ENCODE measurements at places on chromosomes 1 and 21.

DNA sequence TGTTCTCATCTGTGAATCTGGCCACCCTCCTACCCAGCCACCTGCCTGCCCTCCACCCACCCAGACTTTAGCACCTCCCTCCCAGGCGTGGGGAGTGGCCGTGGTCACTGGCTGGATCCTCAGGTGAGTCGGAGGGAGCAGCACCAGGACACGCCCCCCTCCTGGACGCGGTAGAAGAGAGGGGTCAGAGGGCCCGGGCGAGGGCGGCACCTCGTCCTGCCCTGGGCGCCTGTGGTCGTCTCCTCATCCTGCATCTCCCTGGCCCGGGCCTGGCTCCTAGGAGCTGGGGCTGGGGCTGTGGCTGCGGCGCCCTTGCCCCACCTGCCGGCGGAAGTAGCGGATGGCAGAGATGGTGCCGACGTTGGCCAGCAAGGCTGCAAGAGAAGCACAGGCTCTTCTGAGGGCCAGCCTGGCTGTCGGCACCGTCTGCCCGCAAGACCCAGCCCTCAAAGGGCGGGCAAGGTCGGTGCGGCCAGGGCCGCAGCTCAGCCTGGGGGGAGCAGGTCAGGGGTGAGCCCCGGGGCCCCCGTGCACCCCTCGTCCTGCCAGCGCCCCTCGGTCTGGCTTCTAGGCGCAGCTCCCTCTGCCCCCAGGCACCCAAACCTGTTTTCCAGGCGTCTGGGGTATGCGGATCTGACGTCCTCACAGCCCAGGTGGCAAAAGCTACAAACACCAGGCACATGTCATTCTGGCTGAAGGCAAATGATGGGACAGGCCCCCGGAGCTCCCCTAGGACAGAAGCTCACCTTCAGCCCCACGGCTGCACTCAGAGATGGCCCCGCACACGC is 5.8 kb downstream of the PERM1 start:
- peak; percentile 64 for DNase-seq

- DNase-seq = no peak
These were observed 39.6 kb upstream of the SLC19A2 start for GRCh38 chr1:169525391-169525790.

DNA sequence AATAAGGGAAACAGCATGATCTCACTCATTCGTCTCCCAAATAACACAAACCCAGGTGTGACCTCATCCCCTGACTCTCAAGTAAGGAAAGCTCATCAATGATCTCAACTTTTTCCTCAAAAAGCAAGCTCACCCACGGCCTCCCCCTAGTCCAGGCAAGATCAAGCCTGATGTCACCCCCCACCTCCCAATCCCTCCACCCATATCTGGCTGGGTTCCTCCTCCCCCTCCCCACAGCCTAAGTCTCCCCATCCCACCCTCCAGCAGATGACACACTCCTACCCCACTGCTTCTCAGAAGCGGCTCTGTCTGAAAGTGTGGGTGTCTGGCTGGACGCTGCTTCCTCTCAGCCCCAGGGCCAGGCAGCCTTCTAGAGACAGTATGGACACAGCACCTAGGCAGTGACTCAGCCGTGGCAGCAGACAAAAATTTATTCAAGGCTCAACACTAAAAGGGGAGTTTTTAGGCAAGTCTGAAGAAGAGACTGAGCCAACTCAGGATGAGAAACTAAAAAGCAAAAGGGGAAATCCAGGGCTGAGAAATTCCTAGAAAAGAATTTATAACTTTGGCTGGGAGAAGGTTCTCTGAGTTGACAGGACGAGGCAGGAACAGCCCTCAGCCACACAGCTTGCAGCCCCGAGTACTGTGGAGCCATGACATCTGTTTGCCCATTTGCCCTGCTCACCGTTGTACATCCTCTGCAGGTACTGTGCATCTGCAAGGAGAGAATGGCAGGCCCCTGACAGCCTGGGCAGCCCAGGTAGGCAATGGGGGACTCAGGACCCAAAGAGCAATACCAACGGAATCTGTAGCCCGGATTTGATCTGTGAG is 81.6 kb upstream of the LRRC8D start:
- DNase-seq = peak; percentile 84

- DNase-seq = no peak
These were observed 49.9 kb upstream of the STUM start for GRCh38 chr1:226498640-226499008.

- DNase-seq = peak; percentile 48
These were observed 560.1 kb downstream of the OMA1 start for GRCh38 chr1:57986432-57986831.

GRCh38 chr1:110242062-110242461 is 31.9 kb downstream of the KCNC4 start:
- DNase-seq = no peak

- peak; percentile 31 for DNase-seq
These were observed 79.4 kb upstream of the ACTL8 start for GRCh38 chr1:17675744-17676143.

DNA sequence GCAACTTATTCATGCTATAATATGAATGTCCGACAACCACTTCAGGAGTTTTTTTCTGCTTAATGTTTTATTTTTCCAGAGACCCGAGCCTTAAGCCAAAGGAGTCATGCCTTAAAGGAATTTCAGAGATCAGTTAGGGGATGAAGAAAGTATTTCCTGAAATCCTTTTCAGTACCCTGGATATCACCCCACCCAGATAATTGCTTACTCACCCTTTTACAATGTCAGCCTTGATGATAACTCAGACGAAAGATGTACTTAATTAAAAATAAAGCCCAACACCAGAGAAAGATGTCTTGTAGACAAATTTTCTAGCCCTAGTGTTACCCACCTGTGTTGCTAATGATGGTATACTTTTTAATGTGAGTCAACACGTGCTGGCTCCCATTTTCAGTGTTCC is 124.1 kb downstream of the XCL2 start:
- no peak for DNase-seq

- DNase-seq = no peak
These were observed 151.7 kb upstream of the HMGB4 start for GRCh38 chr1:33712186-33712585.

DNA sequence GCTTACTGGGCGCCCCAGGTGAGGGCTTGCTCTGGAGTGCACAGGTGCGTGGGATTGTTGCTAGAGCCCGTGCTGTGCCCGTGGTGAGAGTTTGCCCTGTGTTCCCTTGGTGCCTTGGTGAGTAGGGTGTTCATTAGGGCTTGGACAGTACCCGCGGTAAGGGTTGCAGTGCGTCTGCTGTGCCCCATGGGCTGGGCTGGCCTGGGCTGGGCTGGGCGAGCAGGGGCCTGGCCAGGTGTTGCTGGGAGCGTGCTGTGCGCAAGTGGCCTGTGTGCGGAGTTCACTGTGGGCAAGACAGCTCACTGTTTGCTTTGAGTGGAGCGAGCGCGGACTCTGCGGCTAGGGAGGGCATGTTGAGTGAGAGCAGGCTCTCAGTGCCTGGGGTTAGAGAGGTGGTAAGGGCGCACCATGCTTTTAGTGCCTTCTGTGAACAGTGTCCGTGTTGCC is 725 bp downstream of the CR1L start:
- no peak for DNase-seq

GRCh38 chr1:109689844-109690405 is 2.3 kb downstream of the GSTM1 start:
- no peak for DNase-seq

DNA sequence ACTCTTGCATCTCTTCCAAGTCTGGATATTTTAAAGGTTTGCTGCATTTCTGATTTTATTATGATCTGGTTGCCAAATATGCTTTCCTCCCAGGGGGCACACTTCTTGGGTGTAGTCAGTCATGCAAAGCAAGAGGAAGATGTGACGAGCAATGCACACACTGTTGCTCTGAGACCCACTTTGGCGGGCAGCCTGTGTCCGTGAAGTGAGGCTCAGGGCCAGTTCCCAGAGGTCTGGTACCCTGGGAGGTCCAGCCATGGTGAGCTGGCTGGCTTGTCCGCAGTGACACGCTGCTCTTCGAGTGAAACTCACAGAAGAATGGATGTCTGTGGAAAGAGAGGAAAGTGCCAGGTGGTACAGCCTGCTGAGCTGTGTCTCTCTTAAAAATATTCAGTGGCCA is 52.8 kb upstream of the EDN2 start:
- no peak for DNase-seq

- no peak for DNase-seq
These were observed 12.8 kb upstream of the PLA2G2E start for GRCh38 chr1:19936061-19936750.

GRCh38 chr1:43358121-43358745 is 548 bp upstream of the CDC20 start:
- DNase-seq = peak; percentile 59

- no peak for DNase-seq
These were observed 82.0 kb upstream of the GCLM start for GRCh38 chr1:93991271-93991670.

DNA sequence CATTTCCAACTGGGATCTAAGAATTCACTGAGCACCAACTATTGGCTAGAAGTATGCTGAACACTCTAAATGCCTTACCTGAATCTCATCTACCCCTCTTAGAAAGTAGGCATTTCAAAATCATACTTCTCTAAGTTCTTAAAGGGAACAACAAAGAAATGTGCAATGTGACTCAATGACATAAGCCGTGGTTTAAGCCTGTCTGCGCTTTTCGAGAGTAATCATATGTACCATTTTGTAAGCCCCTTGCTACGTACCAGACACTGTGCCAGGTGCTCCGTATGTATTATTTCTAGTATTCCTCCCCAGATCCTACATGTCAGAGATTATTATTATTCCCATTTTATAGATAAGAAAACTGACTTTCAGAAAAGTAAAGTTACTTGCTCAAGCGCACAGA is 454.2 kb downstream of the SETD4 start:
- peak; percentile 52 for DNase-seq

- no peak for DNase-seq
These were observed 254.8 kb downstream of the PBX1 start for GRCh38 chr1:164813776-164814175.

DNA sequence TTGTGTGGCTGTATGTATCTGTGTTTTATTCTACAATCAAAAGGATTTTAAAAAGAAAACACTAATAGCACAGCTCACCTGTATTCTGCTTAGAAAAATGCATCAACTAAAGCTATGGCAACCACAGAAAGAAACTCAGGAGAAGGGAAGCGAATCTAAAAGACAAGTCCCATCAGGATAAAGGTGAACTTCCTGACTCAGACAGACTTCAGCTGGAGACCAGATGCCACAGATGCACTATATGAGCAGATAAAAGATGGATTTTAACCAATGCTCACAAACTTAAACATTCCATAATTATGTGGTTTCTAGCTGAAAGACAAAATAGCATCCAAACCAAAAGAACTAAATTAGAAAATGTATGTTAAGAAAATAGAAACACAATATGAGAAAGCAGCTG is 231.0 kb downstream of the RERE start:
- no peak for DNase-seq

DNA sequence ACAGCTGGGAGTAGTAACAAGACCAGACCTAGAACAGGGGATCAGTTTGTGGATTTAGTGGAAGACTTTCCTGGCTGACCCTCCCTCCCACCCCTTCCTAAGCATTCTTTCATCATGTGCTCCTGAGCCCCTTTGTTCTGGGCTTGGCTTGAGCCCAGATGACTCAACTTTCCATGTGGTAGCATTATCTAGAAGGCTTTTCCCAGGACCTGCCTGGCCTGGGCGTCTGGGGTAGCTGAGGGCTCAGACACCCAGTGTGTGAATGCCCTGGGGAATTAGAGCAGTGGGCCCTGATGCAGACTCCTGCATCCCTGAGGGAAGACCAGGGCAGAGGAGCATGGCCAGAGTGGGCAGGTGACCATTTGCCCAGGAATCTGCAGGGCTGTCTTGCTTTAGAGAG is 44.1 kb upstream of the TSPAN2 start:
- DNase-seq = no peak

DNA sequence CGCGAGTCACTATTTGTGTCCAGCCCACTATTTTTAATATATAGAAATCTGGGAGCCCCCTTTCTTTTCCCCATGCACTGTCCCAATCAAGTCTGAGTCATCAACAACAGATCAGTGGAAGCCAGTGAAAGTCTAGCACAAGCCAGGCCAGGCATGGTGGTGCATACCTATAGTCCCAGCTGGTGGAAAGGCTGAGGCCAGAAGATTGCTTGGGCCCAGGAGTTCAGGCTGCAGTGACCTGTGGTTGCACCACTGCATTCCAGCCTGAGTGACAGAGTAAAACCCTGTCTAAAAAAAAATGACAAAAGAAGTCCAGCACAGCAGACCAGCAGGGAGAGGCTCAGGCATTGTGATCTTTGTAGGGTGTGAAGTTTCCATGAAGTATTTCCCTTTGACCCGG is 9.0 kb upstream of the RPL5 start:
- no peak for DNase-seq

DNA sequence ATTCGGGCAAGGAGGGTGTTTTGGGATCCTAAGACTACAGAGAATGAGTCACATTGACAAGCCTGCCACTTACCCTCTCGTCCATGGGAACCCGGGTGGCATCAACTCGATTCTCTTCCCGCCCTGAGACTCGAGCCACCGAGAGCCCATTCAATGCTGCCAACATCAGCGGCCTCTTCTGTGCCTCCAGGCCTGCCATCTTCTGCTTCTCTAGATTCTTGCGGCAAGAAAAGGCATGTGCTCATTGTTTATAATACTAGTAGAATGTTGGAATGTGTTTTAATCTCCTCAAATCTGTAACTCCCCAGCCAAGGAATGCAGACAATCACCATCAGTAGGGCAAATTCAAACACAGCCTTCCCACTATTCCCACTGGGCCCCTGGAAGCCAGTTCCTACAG is 96.9 kb downstream of the SMYD2 start:
- DNase-seq = no peak

DNA sequence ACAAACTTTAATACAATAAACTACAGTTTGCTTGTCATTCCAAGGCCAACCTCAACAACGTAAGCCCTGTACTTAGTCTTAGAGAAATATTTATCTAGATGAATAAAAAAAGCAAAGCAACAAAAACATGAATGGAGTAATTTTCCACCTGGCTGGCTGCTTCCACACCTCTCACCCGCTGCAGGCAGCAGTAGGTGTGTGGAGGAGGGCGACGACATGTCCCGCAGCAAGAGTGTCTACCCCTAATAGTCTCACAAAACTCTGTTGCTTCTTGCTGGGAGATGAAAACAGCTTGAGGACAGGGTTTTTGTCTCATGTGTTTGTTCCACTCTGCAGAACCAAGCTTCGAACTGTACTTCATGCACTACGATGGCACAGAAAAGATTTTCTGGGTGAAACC is 48.8 kb upstream of the IGSF5 start:
- DNase-seq = no peak

- peak; percentile 27 for DNase-seq
These were observed 34.4 kb downstream of the ZSWIM5 start for GRCh38 chr1:45172005-45172404.

- DNase-seq = peak; percentile 58
These were observed 15.6 kb downstream of the GBP5 start for GRCh38 chr1:89257041-89257440.

- DNase-seq = peak; percentile 73
These were observed 91.0 kb upstream of the KCNA3 start for GRCh38 chr1:110765640-110766335.

Data from inflammatory macrophage (primary cell).